LNCaP clone FGC (cell line): ENCODE measurements at places on chromosomes 12 and 14.

- DNase-seq, result no peak
Measured at GRCh38 chr14:85358136-85358785, 171.7 kb upstream of the FLRT2 start.

DNA sequence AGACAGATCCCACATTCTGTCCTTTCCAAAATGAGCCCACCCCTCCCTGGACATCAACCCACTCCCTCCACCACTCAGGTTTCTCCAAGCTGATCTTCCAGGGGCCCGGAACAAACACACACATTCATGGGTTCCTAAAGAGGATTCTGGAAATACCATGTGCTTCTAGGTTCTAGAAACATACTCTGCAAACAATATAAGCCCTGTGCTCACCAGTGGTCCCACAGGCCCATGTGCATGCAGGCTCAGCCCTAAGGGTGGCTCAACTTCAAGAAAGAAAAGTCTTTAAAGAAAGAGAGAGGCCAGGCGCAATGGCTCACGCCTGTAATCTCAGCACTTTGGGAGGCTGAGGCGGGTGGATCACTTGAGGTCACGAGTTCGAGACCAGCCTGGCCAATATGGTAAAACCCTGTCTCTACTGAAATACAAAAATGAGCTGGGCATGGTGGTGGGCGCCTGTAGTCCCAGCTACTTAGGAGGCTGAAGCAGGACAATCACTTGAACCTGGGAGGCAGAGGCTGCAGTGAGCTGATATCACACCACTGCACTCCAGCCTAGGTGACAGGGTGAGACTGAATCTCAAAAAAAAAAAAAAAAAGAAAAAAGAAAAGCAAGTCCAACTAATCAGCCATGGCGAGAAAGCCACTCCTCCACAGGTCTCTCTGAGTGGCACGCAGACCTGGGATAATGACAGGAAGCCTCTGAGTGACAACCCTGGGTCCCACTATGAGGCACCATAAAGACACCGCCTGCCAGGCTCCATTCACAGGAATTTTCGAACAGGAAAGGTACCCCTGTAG is 59.5 kb upstream of the PNMA1 start:
- DNase-seq, result no peak

GRCh38 chr14:90512329-90512991 is 115.6 kb downstream of the CALM1 start:
- DNase-seq, result no peak

DNA sequence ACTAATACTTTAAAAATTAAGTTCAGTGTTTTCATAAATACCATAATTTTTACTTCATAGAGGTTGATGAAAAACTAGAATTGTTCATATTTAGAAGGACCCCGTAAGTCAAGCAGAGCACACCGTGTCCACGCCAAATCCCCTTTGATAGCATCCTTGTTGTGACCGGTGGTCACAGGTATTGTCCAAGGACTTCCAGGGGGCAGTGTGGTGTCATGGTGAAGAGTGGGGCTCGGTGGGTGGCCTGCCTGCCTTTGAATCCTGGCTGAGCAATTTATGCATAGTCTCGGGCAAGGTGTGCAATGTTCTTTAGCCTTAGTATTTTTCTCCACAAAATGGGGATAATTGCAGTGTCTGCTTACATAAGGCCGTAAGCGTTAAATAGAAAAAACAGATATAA is 169.9 kb downstream of the KTN1 start:
- no peak for DNase-seq

DNA sequence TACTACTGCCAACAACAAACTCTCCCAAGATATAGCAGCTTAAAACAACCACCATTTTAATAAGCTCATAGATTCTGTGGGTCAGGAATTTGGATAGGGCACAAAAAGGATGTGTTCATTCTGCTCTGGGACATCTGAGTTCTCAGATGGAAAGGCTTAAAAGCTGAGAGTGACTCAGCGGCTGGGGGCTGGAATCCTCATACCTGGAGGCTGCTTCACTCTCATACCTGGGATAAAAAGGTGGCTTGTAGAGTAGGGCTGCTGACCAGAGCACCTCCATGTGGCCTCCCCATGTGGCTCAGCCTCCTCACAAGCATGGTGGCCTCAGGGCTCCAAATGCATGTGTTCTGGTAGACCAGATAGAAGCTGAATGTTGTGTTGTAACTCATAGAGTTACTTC is 20.2 kb upstream of the PELI2 start:
- DNase-seq, result no peak

DNA sequence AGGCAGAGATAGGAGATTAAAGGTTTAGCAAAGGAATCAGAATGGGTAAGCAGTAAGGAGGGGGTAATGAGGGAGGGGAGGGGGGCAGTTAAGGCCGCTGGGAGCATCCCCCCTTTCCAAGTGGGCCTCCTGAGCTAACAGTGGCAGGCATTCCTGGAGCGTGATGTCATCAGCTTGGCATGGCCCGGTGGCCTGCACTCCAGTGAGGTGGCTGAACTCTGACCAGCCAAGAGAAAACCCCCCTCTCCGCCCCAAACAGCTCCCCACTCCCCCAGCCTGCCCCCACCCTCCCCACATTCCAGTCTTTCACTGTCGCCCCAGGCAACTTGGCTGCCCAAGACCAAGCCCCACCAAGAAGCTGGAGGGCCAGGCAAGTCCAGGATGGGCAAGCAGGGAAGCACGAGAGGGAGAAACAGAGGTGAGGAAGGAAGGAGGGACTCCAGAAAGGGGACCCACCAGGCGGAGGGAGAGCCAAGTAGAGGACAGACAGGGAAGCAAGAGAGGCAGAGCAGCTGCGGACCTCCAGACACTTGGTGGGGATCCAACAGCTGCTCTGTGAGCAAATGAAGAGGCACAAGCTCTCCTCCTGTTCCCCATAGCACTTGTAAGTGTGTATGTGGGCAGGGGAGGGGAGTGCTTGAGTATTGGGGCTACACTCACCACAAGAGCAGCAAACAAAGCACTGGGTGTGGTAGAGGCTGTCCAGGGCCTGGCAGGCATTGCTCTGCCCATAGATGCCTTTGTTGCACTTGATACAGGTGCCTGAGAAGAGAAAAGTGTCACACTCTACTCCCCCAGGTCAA is 4.5 kb downstream of the AJUBA start:
- DNase-seq, result no peak

GRCh38 chr12:93616584-93617101 is 44.2 kb downstream of the SOCS2 start:
- no peak for DNase-seq

DNA sequence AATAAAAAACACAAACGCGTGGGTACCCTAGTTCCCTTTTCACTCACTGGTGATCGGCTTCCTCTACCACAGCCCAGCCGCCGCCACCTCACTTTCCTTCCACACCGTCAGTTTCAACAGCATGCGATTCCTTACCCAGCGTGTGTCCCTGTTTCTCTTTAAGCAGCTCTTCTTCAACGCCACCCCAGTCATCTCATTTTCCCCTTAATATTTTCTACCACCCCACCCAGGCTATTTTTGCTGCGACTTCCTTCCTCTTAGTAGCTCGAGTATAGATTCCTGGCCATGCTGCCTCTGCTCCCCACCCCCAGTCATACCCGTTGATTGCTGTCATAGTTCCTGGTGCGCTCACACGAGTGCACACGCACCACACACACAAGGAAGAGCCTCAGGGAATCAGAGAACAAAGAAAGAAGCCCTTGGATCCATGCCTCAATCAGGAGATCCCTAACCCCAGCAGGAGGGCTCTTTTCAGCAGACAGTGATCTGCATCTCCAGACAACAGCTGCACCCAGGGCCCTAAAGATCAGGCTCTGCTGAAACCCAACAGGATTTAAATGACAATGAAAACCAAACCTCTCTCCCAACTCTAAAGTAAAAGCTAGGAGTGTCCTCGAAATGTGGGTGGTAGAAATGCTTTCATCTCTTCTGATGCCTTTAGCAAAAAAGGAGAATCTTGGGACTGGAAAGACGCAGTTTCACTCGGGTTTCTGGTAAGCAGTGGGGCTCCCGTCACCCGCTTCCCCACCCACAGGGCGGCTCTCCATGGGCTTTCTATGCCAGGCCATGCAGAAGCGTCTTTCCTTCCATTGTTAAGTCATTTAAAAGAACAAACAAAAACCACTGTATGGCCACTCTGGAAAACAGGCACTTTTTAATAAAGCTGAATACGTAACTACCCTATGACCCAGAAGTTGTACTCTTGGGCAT is 23.8 kb downstream of the VPS37B start:
- DNase-seq, result peak; percentile 90

DNA sequence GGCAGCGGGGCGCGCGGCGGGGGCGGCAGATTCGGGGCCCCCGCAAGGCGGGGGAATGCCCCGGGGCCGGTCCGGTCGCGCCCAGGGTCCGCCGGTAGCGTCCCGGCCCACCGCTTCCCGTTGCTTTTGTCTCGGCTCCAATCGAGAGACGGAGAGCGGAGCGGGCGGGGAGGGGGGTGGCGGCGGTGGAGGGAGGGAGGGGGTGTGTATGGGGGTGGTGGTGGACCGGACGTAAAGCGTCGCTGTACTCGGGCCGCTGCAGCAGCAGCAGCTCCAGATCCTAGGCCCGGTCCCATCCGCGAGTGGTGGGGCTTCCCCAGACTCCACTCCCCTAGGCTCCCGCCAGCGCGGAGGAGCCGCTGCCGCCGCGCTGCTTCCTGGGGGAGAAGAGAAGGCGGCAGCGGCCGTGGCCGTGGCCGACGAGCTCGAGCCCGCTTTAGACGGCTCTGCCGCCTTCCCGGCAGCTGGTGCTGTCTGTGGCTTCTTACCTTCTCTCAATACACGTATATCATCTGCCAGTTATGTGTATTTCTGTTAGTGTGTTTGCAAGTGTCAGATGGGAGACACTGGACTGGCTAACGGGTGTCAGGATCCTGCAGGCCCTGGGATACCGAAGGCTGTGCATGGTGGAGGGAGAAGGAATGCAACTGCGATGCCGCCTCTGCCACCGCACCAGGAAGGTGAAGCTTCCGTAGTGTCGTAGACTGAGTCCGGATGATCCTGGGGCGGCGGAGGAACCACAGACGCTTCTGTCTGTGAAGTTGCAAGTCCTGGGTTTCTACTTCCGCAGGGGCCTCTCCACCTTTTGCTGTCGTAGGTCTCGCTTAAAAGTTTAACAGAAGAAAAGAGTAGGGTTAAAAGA is 508 bp downstream of the CNOT2 start:
- DNase-seq, result no peak
